ENCODE measurements at places on chromosomes 7 and 10.

- DNase-seq: no peak
These were observed 1.0 kb downstream of the EIF3B start for GRCh38 chr7:2355705-2356008.

DNA sequence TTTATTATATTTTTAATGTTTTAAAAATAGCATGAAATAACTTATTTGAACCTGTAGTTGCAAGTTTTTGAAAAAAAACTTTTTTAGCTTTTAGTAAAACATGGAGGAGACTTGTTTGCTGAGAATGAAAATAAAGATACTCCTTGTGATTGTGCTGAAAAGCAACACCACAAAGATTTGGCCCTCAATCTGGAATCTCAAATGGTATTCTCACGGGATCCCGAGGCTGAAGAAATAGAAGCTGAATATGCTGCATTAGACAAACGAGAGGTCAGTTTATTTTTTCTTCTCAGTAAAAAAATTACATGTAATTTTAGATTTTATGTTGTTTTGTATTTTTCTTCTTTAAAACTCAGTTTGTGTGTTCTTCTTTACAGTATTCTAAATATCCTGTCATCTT lies 73.5 kb downstream of the ANKIB1 start:
- no peak for DNase-seq

GRCh38 chr10:64211466-64211865 lies 690.3 kb downstream of the REEP3 start:
- DNase-seq: no peak

DNA sequence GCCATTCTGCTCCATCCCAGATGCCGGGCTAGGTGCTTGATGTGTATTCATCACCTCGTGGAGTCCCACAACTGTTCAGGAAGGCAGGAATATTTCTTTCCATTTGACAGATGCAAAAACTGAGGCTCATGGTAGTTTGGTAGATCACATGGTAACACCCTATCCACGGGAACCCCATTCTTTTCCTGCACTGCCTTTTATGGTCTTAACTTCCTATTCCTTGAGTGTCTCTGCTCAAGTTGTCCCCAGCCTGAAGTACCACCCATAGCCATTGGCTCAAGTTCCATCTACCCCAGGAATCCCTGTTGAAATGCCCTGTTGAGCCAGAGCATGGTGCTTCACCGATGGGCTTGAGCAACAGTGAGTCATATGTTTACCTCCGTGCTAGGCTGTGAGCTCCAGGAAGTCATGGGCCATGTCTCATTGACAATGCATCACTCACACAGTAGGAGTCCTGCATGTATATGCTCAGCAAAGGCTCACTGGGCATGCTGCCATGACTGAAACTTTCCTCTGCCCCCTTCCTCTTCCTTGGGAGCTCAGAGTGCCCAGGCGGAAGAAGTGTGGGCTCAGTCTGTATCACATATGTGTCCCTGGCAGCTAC lies 71.7 kb upstream of the ADAM12 start:
- no peak for DNase-seq

GRCh38 chr7:108020585-108020984 lies 17.6 kb upstream of the LAMB1 start:
- no peak for DNase-seq

- no peak for DNase-seq
These were observed 64.7 kb downstream of the HIPK2 start for GRCh38 chr7:139713061-139713460.

DNA sequence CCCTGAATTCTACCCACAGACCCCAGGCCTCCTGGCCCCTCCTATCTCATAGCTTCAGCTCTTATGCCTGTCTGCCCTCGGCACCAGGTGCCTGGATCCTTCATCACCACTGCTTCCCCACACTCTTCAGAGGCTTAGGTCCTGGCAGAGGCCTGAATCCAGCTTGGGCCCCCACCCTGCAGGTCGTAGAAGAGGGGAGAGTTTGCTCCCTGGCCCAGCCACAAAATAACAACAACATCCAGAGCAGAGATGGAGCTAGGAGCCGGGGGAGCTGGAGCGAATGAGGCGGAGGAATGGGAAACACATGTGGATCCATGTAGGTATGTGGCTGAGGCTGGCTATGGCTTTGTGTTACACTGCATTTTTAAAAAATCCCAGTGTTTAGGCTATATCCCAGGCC lies 7.8 kb upstream of the OPN4 start:
- DNase-seq: no peak

DNA sequence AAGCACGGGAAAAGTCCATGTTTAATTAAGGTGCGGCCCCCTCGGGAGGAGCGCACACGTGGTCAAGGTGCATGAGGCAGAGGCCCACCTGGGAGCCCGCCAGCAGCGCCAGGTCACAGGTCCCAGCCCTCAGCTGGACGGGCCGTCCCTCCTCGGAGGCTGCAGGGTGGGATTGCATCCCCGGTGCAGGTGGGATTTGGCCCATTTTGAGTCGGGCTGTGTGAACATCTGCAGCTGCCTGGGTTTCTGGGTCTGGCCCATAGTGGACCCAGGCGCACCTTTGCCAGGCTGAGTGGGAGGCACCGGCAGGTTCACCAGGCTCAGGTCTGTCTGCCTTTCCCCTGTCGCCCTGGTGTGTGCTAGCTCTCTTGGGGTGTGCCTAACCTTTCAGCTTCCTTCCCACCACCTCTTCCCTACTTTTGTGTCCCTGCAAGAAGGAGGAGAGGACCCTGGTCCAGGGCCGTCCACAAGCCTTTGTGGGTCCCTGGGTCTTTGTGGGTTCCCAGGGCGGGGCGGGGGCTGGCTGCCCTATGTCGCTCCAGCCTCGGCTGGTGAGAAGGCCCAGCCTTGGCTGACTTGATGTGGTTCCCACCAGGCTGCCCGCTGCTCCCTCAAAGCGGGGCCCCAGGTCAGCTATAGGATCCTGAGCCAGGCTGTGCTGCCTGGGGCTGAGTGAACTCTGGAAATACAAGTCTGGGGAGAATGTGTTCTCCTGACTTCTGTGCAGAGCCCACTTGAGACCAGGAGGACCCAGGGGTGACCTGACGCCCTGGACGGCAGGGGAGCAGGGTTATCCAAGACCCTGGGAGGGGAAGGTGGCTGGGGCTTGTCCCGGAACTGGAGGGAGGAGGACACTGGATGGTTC lies 186.7 kb upstream of the SHH start:
- no peak for DNase-seq

All from stimulated activated CD8-positive, alpha-beta memory T cell treated with anti-CD3 and anti-CD28 coated beads, Interleukin-15, amount 100 ng/mL, for 24 hours (primary cell).